ENCODE measurements at places on chromosomes 16 and 17. TPM values are rescaled to one million over a fixed set of nuclear protein-coding genes. Genes with fewer than 3 reads are reported as not detected.

Gene KRT33A
- total RNA-seq = not detected

Gene ANKRD13B
- total RNA-seq = 24.4 TPM

Gene GOSR1
- 31.1 TPM for total RNA-seq

Gene GAA
- total RNA-seq = 58.6 TPM

Gene ITGB3
- 94.5 TPM for total RNA-seq

Gene CCL7
- total RNA-seq = not detected
